ENCODE measurements at places on chromosomes 6 and 20. TPM values are rescaled to one million over a fixed set of nuclear protein-coding genes. Genes with fewer than 3 reads are reported as not detected.

The MLN gene
- not detected for total RNA-seq

The ENPP4 gene
- total RNA-seq, result 7.4 TPM

The IMPG1 gene
- total RNA-seq, result not detected

The THBS2 gene
- total RNA-seq, result not detected

The FILIP1 gene
- total RNA-seq, result not detected

The KCNK16 gene
- total RNA-seq, result not detected

The ZC3H12D gene
- total RNA-seq, result 254 TPM

The FHL5 gene
- not detected for total RNA-seq

DNA sequence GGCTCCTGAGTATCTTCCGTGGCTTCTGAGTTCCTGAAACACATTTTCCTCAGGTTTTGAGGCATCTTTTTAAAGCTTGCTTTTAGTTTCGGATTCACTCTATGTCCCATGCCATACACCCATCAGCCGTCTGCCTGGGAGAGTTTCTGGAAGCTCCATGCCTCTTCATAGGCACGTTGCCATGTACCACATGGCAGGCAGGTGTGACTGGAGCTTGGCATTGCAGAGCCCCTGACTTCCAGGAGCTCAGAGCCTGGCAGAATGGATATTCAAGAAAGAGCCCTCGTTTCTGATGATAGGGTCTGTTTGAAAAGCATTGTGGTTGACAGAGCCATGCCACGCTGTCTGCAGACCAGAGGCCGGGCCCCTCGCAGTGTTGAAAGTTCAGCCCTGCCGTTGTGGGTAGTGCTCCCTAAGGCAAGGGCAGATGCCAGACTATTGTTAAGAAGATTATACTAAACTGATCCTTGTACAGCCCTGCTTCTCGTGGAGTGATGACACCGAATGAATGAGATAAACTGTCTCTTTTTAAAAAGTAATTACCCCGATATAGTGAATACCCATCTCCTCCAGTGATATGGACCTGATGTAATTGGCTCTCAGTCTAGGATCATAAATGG is 100.0 kb downstream of the RPP40 start:
- no peak overlapping the region for H3K4me3 ChIP-seq
- ATAC-seq, result no peak
- H3K27me3 ChIP-seq, result no peaks in the 10 kb centered on the region
- no peak overlapping the region for H3K27ac ChIP-seq
- peaks cover 38% of the 10 kb centered on the region for H3K36me3 ChIP-seq
- H3K4me1 ChIP-seq, result peaks cover 28% of the 10 kb centered on the region

- ATAC-seq, result peak; percentile 40
- H3K27me3 ChIP-seq, result no peaks in the 10 kb centered on the region
- H3K36me3 ChIP-seq, result peaks cover 82% of the 10 kb centered on the region
- H3K27ac ChIP-seq, result peak overlapping the region; percentile 99
- H3K4me3 ChIP-seq, result peak overlapping the region; percentile 84
These were observed 2.2 kb downstream of the BRD2 start for GRCh38 chr6:32970413-32971241.

DNA sequence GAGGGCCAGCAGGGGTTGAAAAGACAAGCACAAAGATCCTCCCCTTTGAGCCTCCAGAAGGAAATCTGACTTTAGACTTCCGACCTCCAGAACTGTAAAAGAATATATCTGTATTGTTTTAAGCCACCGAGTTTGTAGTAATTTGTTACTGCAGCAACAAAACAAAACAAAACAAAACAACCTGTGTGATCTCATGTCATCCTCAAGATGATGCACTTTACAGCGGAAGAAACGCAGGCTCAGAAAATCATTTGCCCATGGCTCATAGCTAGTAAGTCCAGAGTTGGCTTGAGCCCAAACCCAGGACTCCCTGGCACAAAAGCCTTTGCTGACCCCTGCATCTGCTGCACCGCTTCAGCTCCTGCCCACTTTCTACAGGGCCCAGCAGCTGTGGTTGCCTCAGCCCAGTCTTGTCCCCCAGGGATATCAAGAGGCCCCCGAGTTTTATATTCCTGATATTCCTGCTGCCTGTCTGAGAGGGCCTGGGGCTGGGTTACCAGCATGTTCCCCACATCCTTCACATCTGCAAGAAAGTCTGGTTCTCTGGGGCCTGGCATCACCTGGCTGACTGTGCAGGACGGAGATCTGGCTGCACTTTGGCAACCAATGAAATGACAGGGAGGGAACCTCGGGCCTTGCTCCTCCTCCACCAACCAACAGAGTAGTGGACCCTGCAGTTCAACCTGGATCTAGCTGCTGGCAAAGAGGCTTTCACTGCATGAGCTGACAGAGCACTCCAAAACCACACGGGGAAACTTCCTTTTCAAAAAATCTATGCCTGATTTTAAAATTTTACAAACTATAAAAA is 56.9 kb downstream of the JPH2 start:
- ATAC-seq, result no peak
- peaks cover 8% of the 10 kb centered on the region for H3K27me3 ChIP-seq
- no peak overlapping the region for H3K27ac ChIP-seq
- H3K4me1 ChIP-seq, result no peaks in the 10 kb centered on the region
- no peak overlapping the region for H3K4me3 ChIP-seq

DNA sequence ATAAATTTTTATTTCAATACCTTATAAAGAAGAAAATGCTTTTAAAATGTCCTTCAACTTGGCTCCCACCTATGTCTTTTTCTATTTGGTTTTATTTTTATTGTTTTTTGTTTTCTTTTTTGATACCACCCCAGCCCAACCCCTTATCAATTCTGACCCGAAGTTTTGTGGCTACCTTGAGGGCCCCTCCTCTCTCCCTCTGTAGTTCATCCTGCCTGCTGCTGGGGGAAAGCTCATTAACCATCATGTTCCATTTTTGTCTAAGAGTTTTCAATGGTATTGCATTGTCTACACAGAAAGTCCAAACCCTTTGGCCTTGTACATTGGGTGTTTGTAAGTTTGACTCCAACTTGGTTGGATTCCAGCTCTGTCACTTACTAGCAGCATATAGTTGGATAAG is 5.3 kb upstream of the CSNK2A1 start:
- no peaks in the 10 kb centered on the region for H3K36me3 ChIP-seq
- H3K27me3 ChIP-seq, result peaks cover 17% of the 10 kb centered on the region
- H3K4me3 ChIP-seq, result no peak overlapping the region
- H3K27ac ChIP-seq, result no peak overlapping the region
- ATAC-seq, result no peak

DNA sequence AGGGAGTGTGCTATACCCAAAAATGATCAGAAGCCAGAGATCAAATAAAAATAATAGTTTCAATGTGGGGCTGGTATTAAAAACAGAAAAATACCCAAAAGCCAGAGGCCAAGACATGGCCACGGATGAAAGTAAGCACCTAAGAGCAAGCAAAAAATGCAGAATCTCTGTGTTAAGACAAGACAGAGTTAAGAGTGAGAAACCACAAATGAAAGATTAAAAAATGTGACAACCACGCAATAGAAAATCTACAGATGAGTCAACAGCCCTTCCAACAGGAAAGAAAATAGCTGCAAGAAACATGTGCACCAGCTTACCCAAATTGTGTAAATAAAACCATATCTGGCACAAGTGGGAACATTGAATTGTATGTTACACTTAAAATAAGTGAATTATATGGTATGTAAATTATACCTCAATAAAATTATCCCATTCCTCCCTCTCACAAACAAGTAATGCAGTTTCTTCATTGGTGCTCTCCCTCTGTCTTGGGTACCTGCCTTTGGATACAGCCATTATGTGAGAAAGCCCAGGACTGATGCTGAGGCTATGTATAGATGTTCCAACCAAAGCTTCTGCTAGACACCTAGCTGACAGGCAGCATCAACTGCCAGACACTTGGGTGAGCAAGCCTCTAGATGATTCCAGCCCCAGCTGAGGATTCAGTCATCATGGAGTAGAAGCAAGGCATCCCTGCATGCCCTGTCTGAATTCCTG is 55.3 kb upstream of the UFL1 start:
- ATAC-seq, result peak; percentile 75
- H3K4me1 ChIP-seq, result no peaks in the 10 kb centered on the region
- H3K27me3 ChIP-seq, result no peaks in the 10 kb centered on the region
- H3K36me3 ChIP-seq, result no peaks in the 10 kb centered on the region

- H3K27ac ChIP-seq, result no peak overlapping the region
- no peak overlapping the region for H3K4me3 ChIP-seq
- no peak for ATAC-seq
- H3K27me3 ChIP-seq, result no peaks in the 10 kb centered on the region
- peaks cover 6% of the 10 kb centered on the region for H3K36me3 ChIP-seq
- H3K4me1 ChIP-seq, result no peaks in the 10 kb centered on the region
These were observed 3.7 kb upstream of the CD2AP start for GRCh38 chr6:47473791-47474346.

DNA sequence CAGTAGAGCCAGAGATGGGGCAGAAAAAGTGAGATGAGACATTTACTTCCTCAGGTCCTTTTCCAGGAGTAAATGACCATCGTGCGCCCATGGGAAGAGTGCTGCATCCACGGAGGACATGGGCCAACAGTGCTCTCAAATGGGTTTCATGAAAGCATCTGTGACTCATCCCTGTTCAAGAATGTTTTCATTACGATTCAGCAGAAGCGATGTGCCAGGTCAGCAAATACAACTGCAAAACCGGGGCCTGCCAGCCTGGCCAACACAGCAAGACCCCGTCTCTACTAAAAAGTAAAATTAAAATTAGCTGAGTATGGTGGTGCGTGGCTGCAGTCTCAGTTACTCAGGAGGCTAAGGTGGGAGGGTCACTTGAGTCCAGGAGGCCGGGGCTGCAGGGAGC is 125.1 kb downstream of the LY86 start:
- no peak overlapping the region for H3K27ac ChIP-seq
- H3K27me3 ChIP-seq, result peaks cover 25% of the 10 kb centered on the region
- H3K36me3 ChIP-seq, result no peaks in the 10 kb centered on the region
- no peak overlapping the region for H3K4me3 ChIP-seq
- ATAC-seq, result no peak

- H3K4me1 ChIP-seq, result peaks cover 6% of the 10 kb centered on the region
- no peaks in the 10 kb centered on the region for H3K36me3 ChIP-seq
- H3K27ac ChIP-seq, result no peak overlapping the region
- H3K27me3 ChIP-seq, result peaks cover 26% of the 10 kb centered on the region
- H3K4me3 ChIP-seq, result no peak overlapping the region
- ATAC-seq, result no peak
These were observed 9.2 kb downstream of the PPP1R3G start for GRCh38 chr6:5094327-5094726.

GRCh38 chr6:105005451-105005850 is 48.5 kb downstream of the LIN28B start:
- peaks cover 7% of the 10 kb centered on the region for H3K27me3 ChIP-seq
- ATAC-seq, result no peak
- no peaks in the 10 kb centered on the region for H3K4me1 ChIP-seq
- H3K4me3 ChIP-seq, result no peak overlapping the region
- H3K27ac ChIP-seq, result no peak overlapping the region

DNA sequence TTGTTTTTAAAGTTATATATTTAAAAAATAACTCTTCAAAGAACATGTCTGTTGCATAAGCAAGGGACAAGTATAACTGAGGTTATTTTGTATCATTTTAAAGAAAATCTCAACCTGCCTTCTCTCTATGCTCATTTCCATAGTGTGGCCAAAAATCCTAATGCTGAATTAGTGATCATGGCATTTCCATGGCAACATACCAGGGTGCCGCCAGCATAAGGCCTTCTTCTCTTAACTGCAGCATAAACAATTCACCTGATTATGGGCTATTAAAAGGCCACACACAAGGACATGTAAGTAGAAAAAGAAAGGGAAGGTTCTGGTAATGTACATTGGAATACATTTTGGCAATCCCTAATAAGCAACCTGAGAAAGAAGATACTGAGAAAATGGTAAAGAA is 95.1 kb upstream of the RNF217 start:
- H3K4me3 ChIP-seq, result no peak overlapping the region
- H3K36me3 ChIP-seq, result no peaks in the 10 kb centered on the region
- no peak overlapping the region for H3K27ac ChIP-seq
- H3K4me1 ChIP-seq, result no peaks in the 10 kb centered on the region

DNA sequence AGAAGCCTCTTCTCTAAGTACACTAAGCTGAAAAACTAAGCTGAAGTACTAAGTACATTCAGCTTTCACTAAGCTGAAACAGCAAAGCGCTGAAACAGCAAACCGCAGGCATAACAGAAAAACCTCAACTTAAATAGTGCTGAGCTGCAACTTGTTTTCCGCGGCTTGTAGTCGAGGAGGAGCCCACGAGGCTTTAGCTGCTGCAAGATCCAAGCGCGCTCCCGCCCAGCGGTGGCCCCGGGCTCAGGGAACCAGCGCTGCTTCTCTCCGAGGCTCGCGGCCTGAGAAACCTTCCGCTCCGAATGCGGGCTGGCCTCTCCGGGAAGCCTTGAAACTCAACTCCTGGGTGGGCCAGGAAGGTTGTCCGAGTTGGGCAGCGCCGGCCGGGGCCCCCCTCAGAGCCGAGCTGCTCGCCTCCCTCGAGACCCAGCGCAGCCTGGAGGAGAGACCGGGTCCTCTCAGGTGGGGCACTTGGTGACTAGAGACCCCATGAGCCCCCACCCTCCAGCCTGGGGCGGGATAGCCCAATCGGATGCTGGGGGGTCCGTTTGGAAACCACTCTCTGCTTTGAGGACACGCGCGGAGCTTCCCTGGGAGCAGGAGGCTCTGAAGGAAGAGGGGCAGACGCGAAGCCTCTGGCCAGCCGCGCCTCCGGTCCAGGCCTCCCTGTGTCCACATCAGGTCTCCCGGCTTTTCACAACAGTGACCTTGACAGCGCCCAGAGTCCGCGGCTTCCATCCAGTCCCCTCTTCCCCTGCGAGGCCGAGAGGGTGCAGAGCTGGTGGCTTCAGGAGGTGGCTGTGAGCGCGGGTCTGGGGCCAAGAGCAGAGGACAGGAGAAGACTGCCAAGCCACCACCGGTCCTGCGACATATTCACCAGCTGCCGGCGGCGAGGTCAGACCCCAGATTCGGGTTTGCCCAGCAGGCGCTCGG is 38.1 kb upstream of the HLA-E start:
- H3K36me3 ChIP-seq, result no peaks in the 10 kb centered on the region
- peak; percentile 80 for ATAC-seq
- peaks cover 18% of the 10 kb centered on the region for H3K4me1 ChIP-seq
- H3K27ac ChIP-seq, result no peak overlapping the region

GRCh38 chr6:47248446-47248845 is 61.3 kb downstream of the TNFRSF21 start:
- ATAC-seq, result no peak
- H3K27ac ChIP-seq, result no peak overlapping the region
- no peak overlapping the region for H3K4me3 ChIP-seq
- peaks cover 6% of the 10 kb centered on the region for H3K4me1 ChIP-seq

GRCh38 chr6:154783229-154783628 is 50.0 kb downstream of the SCAF8 start:
- H3K27me3 ChIP-seq, result no peaks in the 10 kb centered on the region
- no peak overlapping the region for H3K27ac ChIP-seq
- no peak overlapping the region for H3K4me3 ChIP-seq
- ATAC-seq, result no peak

DNA sequence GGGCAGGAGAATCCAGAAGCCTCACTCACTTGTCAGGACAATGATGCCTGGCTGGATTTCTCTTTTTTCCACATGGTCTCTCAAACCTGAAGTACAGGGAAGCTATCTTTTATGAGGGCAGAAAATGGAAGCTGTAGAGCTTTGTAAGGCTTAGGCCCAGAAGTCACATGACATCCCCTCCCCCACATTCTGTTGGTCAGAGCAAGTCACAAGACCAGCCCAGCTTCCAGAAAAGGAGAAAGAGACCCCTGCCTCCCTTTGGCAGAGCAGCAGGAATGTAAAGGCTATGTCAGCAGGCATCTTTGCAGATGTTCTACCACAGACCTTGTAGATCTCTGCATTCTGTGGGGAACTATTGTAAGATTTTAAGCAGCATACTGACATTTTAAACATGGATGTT is 245.5 kb downstream of the SLC35F1 start:
- ATAC-seq, result no peak
- H3K4me1 ChIP-seq, result no peaks in the 10 kb centered on the region
- H3K36me3 ChIP-seq, result no peaks in the 10 kb centered on the region
- no peak overlapping the region for H3K4me3 ChIP-seq
- no peak overlapping the region for H3K27ac ChIP-seq
- H3K27me3 ChIP-seq, result peaks cover 12% of the 10 kb centered on the region

All from activated T-helper 17 cell treated with anti-CD3 and anti-CD28 coated beads, Interleukin-2, amount 50 U/mL, for 72 hours (primary cell).